ENCODE measurements at places on chromosomes 16 and 17.

- peak; percentile 54 for DNase-seq
Observed at GRCh38 chr17:75684249-75684648, 17.1 kb downstream of the SAP30BP start.

GRCh38 chr17:16381496-16381820 is 567 bp downstream of the UBB start:
- DNase-seq: no peak

- no peak for DNase-seq
Observed at GRCh38 chr17:72726936-72727335, 365.6 kb downstream of the SLC39A11 start.

DNA sequence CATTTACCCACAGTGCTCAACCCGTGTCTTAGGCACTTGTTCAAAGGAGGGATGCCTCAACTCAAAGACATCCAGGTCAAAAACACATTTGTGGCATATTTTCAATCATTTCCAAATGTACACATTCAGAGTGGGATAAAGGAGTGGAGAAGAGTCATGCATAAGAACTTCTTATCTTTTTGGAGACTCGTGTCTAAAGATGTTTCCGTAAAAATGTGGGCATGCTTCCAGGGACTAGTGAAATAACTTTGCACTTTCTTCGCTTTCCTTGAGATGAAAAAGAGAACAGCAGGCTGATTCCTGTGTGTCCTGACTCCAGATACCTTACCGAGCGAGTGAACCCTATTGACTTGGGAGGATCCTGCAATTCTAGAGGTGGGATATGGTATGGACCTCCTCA is 256.6 kb upstream of the KCNJ16 start:
- no peak for DNase-seq

- peak; percentile 63 for DNase-seq
Observed at GRCh38 chr16:77402118-77402517, 32.7 kb downstream of the ADAMTS18 start.

GRCh38 chr17:2647957-2648356 is 54.5 kb downstream of the PAFAH1B1 start:
- no peak for DNase-seq
